HepG2 (cell line): ENCODE measurements at places on chromosomes 1 and 21.
A peak's percentile ranks its signal among the peaks of the same experiment; 100 is the strongest.

DNA sequence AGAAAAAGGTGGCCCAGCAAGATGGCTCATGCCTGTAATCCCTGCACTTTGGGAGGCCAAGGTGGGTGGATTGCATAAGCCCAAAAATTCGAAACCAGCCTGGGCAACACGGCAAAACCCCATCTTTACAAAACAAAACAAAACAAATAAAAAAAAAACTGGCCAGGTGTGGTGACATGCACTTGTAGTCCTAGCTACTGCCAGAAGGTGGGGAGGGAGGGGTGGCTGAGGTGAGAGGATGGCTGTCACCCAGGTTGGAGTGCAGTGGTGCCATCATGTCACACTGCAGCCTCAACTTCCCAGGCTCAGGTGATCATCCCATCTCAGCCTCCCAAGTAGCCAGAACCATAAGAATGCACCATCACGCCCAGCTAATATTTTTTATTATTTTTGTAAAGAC is 22.8 kb downstream of the RERE start:
- no peak for DNase-seq

- peak; percentile 75 for DNase-seq
Measured at GRCh38 chr1:32345289-32345827, 9.3 kb upstream of the MARCKSL1 start.

GRCh38 chr1:112508278-112509004 is at the start of gene WNT2B:
Gene WNT2B, plus strand, starts transcription at chr1:112508965. Its CDS starts 298 bp downstream, at chr1:112509263.
- peak; percentile 6 for DNase-seq

- DNase-seq: no peak
Measured at GRCh38 chr1:101264697-101265096, 27.9 kb downstream of the S1PR1 start.

GRCh38 chr1:64537942-64538341 is 68.0 kb downstream of the CACHD1 start:
- no peak for DNase-seq

DNA sequence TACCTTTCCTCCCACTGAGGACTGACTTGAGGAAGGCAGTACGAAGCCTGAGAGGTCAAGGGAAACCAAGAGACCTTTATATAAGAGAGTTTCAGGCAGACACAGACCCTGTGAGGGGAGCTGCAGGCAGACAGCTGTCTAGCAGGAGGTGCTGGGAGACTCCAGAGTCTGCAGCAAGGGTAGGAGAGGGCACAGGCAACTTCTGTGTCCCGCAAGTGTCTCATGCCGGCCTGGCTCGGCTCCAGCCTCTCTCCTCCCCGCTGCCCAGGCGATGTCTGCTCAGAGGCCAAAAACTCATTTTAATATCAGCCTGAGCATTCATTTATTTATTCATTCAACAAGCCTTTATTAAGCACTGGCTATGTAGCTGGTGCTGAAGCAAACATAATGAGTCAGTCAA is 83.0 kb downstream of the KIRREL1 start:
- DNase-seq: no peak

DNA sequence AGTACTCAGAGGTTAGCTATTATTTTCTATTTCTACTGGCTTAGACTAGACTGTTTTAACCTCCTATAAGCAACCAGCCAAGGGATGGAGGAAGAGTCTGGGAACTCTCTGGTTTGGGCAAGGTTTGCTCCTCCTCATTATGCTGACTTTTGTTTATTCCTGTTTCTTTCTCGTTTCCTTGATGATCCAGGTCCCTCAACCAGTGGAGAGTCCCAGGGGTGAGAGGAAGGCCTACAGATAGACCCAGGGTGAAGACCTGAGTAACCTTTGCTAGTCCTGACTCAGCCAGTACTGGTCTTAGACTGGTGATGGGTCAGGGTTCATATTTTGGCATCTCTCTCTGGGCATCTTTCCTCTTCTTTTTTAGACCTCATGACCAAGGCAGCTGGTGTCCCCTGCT is 5.4 kb downstream of the TUFT1 start:
- no peak for DNase-seq

GRCh38 chr1:8376358-8376840 is 58.5 kb downstream of the SLC45A1 start:
- DNase-seq: no peak

- DNase-seq: no peak
Measured at GRCh38 chr1:11804666-11805421, 920 bp downstream of the MTHFR start.

DNA sequence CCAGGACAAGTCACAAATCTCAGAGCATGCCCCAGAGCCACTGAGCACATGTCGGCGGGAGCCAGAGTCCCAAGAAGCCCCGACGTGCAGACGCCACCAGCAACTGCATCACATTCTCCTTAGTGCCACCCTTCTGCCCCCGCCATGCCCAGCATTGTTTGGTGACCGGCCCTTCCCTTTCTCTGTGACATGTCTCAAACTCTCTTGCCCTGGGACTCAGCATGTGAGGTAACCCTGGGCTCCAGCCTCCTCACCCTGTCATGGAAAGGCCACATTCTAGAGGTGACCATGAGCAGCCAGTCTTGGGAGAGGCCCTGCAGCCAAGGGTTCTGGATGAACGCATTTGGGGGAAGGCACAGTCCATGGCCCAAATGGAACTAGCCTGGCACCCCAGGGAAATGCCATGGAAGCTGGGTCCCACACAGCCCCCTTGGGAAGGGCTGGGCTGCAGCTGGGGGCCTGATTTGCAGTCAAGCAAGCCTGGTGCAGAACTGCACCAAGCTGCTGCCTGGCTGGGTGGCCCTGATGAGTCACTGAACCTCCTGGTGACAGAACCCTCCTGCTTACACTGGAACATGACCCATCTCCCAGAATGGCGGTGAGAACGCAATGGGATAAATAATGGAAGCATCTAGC is 94.4 kb downstream of the ITPKB start:
- no peak for DNase-seq

DNA sequence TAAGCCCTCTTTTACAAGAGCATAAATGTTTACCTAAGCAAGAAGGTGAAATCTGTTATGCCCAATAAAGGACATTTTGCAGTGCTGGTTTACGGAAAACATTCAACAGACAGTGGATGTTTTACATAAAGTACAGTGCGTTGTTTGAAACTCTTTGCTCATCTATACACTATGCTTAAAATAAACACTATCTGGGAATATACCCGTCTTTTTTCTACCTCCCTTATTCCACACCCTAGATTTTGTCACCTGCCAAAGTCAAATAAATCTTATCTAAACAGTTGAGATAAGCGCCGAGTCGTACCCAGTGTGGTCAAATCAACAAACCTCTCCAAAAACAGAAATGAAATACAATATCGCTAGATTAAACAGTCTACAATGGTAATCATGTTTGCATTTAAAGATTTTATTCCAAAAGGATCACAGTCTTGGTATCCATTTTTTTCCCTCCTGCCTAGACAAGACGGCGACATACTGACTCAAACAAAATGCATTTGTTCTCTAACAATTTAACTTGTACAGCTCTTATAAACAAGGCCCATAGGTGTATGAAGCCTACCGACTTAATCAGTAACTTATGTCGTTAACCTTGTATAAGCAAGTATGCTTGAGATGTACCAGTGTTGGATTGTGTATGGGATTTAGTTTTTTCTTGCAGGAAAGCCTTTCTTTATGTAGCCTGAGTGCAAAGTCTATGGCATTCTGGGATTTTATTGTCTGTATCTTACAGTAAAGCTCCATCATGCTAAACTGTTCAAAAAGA is 189.1 kb downstream of the FMN2 start:
- no peak for DNase-seq
